ENCODE measurements at places on chromosomes 7 and 10.

DNA sequence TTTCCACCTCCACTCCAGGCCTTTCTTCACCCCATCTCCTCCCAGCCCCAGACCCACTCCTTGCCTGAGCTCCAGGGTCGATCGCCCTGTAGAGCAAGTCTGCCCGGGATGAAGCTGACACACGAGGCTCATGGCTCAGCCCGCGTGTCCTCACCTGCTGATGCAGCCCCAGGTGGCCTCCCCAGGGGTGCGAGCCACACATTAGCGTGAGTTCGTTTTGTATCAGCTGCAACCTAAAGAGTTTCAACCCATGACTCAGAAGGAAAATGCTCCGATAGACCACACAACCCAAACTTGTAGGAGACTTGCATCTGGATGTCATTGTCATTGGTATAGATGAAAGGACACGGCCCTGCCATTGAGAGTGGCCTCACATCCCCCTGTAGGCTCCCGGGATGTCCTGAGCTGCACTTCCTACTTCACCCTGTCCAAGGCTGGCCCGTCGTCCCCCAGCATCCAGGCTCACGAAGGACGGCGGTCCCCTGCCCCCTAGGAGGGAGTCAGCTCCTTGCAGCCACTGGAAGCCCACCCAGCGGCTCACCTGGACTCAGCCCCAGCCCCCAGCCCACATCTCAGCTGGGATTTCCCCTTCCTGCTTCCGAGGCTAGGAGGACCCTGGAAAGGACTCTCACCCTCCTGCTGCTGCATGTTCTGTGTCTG, 97.7 kb downstream of the HTR5A start:
- DNase-seq: no peak

DNA sequence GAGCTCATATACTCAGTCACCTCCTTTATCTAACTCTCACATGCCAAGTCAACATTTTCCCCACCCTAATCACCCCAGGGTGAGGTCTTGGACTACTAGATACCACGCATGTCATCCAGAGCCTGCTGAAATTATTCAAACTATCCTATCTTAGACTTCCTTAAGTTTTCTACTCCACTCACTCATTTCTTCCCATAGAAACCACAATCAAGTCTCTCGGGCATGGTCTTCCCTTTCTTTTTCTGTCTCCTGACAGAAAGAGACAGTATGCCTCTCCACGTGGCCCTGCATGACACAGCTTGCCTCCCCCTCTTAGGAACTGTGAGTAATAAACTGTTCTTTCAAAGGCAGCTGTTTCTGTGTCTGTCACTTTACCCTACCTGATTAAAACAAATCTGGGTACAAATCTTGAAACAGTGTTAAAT, 29.4 kb downstream of the TAS2R41 start:
- DNase-seq: no peak

- DNase-seq: no peak
Measured at GRCh38 chr7:106098889-106099288, 13.2 kb downstream of the SYPL1 start.

DNA sequence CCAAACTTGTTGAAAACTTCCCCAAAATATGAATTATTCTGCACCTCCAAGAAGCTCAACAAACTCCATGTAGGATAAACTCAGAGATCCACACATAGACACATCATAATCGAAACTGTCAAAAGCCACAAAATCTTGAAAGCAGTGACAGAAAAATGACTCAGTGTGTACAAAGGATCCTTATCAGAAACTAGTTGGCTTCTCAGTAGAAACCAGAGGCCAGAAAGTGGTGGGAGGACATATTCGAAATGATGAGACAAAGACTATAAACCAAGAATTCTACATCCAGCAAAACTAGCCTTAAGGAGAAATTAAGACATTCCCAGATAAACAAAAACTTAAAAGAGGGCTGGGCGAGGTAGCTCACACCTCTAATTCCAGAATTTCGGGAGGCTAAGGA, 38.5 kb downstream of the MCMBP start:
- no peak for DNase-seq

- DNase-seq: no peak
Measured at GRCh38 chr10:22466763-22467334, 121.6 kb downstream of the SPAG6 start.
